Activated effector memory CD4-positive, alpha-beta T cell treated with Interleukin-2 at 50 U/mL for 16 hours (primary cell): ENCODE measurements at places on chromosomes 11 and 22.

GRCh38 chr11:12196308-12196707 lies 85.9 kb downstream of the MICAL2 start:
- peak; percentile 18 for DNase-seq

- no peak for DNase-seq
Observed at GRCh38 chr11:14898906-14899305, 6.9 kb upstream of the CYP2R1 start.

DNA sequence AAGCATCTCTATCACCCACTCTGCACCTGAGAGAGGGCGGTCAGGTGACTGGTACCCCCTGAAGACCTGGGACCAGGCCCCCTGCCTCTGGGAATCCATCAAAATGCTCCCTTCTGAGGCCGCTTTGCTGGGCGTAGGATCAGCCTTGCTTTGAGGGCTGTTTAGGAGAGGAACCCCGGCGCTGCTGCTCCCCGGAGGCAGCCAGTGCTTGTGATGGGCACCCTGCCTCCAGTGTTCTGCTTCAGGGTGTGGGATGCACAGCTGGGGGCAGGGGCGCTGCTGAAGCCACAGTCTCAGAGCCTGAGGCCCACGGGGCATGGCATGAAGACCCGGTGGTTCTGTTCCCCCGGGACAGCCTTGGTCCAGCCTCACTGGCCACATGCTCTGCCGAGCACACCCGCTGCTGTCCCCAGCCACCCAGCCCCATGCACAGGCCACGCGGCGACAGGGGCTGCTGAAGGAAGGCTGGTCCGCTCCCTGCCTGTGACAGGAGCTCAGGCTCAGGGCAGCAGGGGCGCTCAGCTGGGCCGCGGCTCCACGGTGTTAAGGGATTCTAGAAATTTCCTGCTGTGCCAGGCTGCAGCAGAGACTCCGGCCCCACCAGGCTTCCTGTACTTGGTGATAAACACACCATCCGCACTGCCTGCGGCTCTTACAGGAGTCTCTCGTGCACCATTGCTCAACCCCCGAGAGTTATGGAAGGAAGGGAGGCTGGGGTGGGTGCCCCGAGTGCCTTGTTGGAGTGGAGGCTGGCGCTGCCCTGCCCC lies 91.0 kb downstream of the KCNQ1 start:
- DNase-seq: no peak

DNA sequence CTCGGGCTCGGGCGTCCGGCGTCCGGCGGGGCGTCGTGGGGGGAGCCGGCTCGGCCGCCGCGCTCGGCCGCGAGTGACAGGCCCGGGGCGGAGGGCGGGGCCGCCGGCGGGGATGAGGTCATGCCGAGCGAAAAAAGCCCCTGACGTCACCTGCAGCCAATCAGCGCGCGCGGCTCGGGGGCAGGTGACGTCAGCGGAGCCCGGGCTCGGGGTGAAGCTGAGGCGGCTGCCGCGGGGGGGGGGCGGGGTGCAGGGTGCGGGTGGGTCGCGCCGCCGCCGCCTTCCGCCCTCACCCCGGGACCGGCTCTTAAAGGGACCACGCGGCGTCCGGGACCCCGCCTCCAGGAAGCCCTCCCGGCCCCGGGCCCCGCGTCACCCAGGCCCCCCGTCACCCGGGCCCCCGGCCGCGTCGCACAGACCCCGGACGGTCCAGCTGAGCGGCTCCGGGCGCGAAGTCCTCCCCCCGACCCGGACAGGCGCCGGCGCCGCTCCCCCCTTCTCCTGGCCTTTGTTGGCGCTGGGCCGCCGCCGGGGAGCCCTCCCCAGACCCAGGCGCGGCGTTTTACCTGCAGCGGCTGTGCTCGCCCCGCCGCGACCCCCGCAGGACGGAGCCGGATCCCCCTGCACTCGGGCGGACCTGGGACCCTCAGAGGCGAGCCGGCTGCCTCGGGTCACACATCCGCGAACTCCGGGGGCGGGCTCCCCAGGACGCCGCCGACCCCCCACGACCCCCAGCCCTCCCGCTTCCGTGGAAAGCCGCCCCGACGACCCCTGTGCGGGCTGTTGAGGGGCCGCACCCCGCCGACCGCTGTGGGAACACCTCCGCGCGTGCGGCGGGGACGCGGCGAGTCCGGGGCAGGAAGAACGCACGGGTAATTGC lies at the start of gene DUSP8:
DUSP8 (minus strand) TSS at position 75 of the 880 bp plus-strand sequence. CDS start 6,445 bp downstream, outside the sequence.
- peak; percentile 91 for DNase-seq

GRCh38 chr22:48492366-48493320 lies 1335.0 kb downstream of the BRD1 start:
- no peak for DNase-seq

DNA sequence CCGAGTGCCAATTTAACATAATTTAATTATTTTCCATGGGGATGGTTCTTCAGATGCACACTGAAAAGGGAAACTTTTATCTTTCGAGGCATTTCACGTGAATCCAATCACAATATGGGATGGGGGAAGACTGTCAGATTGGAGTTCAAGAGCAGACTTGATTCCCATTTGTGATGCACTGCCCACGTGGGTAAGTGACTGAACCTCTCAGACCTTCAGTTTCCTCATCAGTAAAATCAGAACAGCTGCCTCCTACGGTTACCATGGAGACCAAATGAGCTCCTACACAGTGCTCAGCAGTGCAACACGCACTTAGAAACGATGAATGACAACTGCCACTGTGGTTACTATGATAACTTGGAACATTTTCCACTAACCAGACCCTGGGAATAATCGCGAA lies 21.7 kb downstream of the KIAA0930 start:
- no peak for DNase-seq

GRCh38 chr11:94178331-94178730 lies 49.7 kb downstream of the PANX1 start:
- DNase-seq: no peak

GRCh38 chr11:72116019-72116755 lies 3.7 kb upstream of the ANAPC15 start:
- no peak for DNase-seq

DNA sequence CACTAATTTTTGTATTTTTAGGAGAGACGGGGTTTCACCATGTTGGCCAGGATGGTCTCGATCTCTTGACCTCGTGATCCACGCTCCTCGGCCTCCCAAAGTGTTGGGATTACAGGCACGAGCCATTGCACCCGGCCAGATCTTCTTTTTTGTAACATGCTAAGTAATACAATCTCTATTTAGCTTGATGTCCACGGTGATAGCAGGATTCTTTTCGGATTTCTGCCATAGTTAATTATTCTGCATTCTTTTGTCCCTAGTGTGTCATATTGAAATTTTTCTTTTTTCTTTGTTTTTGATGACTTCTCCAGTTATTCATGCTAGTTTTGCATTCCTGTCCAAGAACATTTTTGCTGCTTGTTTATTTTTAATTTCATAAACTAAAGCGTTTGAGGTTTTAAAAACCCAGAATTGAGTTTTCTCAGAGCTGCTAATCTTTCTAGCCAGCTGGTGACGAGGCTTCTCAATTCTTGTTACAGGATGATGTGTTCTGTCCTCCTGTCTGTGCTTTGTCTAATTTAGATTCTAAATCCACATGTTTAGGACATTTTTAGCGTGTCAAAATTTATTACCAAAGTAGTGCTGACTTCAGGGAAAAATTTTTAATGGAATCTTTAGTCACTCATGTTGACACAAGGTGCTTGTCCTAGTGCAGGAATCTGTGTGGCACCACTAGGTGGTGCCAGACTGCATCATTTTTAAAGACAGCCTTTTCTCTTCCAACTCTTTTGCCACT lies 21.8 kb downstream of the NF2 start:
- DNase-seq: no peak

DNA sequence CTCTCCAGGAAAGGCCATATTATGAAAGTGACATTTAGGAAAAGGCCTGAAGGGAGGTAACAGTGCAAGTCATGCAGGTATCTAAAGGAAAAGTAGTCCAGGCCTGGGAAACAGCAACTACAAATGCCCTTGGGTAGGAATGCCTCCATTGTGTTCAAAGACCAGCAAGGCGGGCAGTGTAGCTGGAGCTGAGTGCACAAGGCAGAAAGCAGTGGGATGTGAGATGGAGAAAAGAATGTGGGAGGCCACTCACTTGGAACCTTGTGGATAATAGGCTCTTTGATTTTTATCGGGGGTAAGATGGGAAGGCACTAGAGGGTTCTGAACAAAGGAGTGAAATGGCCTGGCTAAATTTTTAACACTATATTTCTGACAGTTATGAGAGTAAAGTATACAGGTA lies 188.6 kb downstream of the PGR start:
- no peak for DNase-seq

DNA sequence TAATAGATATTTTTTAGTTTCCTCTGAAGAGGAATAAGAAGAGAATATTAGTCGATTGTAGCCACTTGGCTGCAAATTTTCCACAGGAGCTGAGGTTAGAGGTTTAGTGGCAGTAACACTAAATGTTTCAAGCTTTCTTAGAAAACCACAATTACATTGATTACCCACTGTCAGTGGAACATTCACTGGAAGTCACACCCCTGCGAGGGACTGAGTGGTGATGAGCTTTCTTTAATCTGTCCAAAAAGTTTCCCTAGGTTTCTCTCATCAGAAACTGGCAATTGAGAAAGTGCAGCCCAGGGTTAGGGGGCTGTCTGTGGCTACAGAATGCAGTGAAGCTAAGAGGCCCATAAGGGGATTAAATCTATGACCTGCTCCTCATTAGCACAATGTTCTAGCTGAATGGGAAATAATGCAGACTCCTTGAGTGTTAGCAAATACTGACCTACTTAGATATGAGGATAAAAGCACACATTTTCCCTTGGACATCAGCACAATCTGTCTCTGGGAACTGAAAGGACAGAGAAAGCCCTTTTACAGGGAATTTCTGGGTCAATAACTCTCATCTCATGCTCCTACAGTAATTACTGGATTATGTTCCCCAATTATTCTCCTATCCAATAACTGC lies 189.5 kb downstream of the FAM76B start:
- DNase-seq: no peak

DNA sequence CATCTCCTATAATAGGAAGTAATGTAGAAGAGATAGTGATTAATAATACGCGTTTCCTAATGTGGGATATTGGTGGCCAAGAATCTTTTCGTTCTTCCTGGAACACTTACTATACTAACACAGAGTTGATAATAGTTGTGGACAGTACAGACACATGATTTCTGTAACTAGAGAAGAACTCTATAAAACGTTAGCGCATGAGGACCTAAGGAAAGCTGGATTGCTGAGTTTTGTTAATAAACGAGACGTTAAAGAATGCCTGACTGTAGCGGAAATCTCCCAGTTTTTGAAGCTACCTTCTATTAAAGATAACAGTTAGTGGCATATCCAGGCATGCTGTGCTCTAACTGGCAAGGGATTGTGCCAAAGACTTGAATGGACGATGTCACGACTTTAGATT lies 83.3 kb downstream of the GGT1 start:
- DNase-seq: no peak

DNA sequence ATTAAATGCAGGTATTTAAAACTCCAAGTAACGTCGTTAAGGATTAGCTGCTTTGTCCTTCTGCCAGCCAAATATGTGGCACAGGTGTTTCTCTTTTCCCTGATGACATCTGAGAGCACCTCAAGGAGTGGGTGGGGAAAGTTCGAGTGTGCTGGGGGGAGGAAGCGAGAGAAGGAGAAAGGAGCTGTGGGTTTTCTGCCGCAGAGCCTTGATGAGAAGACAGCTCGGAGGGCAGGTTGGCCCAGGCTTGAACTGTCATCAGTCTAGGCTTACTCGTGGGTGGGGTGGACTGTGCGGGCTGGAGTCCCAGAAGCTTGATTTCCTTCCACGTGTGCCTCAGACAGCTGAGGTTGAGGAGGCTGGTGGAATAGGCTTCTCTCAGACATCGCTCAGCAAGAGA lies 15.2 kb upstream of the SORL1-AS1 start:
- peak; percentile 68 for DNase-seq

- DNase-seq: no peak
Observed at GRCh38 chr11:46381819-46382645, 563 bp downstream of the MDK start.

GRCh38 chr11:28259177-28259843 lies 151.1 kb downstream of the METTL15 start:
- DNase-seq: no peak

GRCh38 chr22:43346521-43346929 lies 3.4 kb upstream of the SCUBE1 start:
- DNase-seq: peak; percentile 53

- DNase-seq: no peak
Observed at GRCh38 chr22:38964306-38964705, 6.9 kb downstream of the APOBEC3A start.

DNA sequence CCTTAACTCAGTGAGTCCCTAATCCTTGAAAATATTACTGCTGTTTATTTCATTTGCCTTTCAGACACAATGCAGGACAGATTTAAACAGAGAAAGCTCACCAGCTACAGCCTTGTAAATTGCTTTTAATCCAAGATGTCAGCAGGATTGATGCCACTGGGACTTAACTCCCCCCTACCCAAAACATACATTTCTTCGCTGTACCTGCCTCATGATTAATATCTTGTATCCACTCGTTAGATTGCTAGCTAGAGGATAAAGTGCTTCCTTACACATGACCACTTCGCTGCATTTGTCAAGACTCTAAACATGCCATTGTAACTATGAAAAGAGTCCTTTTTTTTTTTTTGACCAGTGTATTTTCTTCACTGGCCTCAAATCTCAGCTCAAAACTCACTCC lies 182.7 kb upstream of the MTMR2 start:
- DNase-seq: no peak

DNA sequence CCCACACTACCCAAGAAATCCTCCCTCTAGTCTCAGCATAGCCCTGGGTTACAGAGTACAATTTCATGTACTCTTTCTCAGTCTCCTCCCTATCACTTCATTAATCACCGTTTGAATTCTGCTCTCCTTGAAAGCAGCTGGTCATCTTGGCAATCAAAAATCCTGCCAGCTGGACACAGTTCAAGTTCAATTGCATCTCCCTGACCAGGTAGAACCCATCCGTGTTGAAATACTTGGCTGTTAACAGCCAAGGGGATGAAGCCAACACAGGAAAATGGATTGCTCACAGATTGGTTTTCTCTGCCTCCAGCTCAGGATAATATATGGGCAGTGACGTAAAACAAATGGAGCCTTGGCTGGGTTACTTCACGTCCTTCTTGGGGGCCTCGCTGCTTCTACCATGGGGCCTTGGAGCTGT lies 55.1 kb upstream of the GRK3 start:
- no peak for DNase-seq

DNA sequence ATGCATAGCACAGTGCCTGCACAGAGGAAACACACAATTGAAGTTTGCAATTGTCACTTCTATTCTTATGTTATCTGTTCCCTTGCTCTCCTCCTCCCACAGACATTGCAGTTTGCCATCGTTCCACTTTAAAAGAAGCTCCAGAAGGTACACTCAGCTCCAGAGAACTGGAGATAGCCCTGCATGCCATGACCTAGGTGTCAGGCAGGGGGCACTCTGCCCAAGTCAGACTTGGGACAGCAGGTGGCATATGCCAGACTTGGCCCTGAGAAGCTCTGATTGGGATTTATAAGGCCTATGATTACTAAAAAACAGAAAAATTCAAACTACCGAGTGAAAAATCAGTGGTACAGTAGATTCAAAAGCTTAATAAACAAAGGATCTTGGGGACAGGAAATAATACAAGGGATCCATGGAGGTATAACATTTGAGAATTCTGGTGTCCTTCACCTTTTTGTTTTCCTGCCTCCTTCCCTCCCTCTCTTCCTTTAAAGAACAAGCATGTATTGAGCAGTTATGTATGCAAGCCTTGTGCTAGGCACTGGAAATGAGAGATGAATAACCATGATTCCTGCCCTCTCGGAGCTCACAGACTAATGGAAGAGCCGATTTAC lies 40.0 kb downstream of the TENM4 start:
- DNase-seq: no peak
